ENCODE measurements at places on chromosomes 1 and 21.
A peak's percentile ranks its signal among the peaks of the same experiment; 100 is the strongest.

- no peak for DNase-seq
These were observed 4.2 kb upstream of the RIPK4 start for GRCh38 chr21:41770901-41771624.

DNA sequence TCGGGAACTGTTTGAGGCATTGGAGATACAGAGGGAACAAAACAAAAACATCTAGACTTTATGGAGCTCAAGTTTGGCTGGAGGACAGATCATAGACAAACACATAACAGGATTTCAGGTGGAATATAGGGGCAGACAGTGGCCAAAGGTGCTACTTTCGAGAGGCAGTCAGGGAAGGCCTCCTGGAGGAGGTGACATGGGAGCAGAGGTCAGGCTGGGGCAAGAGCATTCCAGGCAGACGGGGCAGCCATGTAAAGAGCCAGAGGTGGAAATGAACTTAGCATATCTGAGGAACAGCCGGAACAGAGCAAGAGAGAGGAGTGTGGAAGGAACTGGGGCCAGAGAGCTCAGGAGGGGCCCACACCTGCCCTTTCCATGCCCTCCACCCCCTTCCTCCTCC is 122.3 kb downstream of the DMRTB1 start:
- no peak for DNase-seq

DNA sequence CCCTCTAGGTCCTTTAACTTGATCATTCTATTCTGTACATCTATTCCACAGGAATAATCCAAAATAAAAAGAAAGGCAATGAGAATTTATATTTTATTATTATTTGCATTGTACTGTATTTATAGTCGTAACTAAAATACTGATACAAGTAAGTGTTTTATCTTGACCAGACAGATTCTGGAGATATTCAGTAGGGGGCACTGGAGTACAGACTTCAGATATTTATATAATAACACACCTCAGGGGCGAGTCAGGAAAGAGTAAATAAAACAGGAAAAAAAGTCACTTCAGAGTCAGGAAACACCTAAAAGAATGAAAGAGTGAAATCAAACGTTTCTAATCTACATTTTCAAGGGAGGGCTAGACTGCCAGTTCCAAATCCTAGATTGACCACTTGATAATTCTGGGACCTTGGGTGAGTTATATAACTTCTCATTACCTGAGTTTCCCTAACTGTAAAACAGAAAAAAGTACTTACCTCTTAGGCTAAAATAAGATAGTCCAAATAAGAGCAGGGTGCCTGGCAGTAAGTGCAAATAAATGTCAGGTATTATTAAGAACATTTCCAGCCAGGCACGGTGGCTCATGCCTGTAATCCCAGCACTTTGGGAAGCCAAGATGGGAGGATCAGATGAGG is 31.1 kb upstream of the MTF1 start:
- no peak for DNase-seq

GRCh38 chr1:98749152-98749756 is 87.7 kb downstream of the SNX7 start:
- DNase-seq: no peak

GRCh38 chr1:36715797-36716196 is 233.1 kb upstream of the CSF3R start:
- no peak for DNase-seq

GRCh38 chr1:22500058-22500457 is 48.4 kb downstream of the ZBTB40 start:
- DNase-seq: no peak

- no peak for DNase-seq
These were observed 10.3 kb downstream of the TINAGL1 start for GRCh38 chr1:31586376-31587327.

- DNase-seq: no peak
These were observed 7.0 kb downstream of the FOXD2 start for GRCh38 chr1:47444562-47445465.

DNA sequence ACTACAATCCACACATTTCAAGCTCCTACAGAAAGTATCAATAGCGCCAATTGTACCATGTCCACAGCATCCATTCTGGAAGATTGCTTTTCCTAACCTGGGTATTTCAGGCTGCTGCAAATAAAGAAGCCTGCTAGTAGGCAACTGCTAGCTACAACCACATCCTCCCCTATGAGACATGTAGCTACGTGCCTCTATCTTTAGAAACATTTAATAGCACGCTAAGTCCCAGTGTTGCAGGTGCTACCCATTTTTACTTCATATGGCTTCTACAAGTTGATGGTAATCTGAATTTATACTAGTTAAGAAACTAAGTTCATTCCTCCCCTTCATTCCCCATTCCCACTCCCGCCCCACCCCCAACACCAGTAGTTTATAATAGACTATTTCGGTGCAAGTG is 7.4 kb upstream of the AMPD1 start:
- no peak for DNase-seq

DNA sequence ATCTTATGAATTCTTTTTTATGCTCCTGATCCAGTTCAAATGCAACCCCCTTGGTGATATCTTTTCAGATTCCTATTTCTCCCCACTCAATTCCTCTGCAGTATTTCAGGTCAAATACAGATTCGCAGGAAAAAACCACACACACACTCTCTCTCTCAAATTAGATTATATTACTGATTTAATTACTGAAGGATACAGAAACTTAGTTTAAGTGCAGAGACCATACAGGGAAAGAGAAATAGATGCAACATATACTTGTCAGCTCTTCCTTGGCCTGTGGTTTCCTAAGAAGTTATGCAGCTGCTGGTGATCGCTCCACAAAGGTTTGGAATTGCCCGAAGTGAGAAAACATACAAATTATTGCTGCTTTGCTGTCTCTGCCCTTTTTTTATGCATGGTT is 400.9 kb downstream of the AGBL4 start:
- DNase-seq: no peak

GRCh38 chr1:46592823-46593222 is 11.2 kb downstream of the MKNK1 start:
- no peak for DNase-seq

GRCh38 chr1:61682891-61683290 is 42.0 kb downstream of the TM2D1 start:
- DNase-seq: no peak

DNA sequence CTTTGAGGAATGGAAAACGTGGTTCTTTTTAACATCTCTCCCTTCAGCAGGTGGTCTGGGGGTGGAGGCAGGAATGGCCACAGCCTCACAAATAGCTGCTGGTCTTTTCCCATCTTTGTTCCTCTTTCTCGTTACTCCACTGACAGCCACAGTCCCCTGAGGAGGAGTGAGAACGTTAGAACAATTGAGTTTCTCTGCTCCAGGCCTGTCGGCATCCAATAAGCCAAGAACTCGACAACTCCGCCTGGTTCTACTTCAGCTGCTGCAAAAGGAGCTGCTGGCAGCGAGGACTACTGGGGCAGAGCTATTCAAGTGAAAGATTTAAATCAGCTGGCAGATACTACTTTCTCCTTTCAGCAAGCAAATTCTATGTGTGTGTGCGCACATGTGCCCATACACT is 169.5 kb upstream of the GALNT2 start:
- DNase-seq: no peak

DNA sequence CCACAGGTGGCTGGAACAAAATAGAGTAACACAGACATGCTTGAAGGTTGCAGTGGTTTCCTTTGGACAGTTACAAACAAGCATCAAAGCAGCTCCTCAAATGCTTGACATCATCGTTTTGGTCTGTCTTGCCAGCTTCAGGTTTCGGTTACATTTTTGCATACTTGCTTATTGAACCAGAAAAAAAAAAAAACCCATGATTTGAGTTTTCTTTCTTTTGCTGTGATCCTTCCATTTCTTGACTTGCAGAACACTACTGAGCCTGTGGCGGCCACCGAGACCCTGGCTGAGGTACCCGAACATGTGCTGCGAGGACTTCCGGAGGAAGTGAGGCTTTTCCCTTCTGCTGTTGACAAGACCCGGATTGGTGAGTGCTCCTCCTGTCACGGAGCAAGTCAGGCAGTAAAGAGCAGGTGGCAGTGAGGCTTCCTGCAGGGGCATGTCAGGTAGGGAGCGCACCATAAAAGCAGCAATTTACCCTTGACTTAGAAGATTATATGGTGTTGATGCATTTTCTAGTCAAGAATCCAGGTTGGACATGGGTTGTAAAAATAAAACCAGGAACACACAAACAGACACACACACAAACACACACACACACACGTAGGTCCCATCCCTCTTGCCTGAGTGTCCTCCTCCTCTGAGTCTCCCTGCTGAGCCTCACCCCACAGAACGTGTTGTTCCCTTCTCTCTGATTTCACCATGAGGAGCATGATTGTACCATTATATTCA is 30.9 kb downstream of the PRDM2 start:
- DNase-seq: peak; percentile 57

DNA sequence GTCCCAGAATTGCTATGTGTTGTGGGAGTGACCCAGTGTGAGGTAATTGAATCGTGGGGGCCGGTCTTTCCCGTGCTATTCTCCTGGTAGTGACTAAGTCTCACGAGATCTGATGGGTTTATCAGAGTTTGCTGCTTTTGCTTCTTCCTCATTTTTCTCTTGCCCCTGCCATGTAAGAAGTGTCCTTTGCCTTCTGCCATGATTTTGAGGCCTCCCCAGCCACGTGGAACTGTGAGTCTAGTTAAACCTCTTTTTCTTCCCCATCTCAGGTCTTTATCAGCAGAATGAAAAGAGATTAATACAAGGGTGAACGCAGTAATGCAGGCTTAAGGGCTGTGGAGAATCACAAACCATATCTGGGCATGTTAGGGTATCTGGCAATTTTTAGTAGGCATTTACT is 624.0 kb downstream of the USP25 start:
- no peak for DNase-seq

DNA sequence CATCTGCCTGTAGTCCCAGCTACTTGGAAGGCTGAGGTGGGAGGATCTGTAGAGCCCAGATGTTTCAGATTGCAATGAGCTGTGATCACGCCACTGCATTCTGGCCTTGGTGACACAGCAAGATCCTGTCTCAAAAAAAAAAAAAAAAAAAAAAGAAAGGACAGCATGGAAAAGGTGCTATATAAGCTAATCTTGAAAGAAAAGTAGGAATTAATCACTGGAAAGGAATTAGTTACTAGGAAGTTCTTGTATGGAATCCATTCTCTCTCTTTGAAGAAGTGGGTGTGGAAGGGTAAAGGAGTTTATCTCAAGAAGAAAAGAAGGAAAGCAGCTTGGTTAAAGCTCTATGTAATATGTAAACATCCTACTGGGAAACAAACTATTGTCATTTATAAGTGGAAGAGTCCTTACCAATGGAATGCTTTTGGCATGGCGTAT is 339.2 kb downstream of the DPYD start:
- DNase-seq: no peak

DNA sequence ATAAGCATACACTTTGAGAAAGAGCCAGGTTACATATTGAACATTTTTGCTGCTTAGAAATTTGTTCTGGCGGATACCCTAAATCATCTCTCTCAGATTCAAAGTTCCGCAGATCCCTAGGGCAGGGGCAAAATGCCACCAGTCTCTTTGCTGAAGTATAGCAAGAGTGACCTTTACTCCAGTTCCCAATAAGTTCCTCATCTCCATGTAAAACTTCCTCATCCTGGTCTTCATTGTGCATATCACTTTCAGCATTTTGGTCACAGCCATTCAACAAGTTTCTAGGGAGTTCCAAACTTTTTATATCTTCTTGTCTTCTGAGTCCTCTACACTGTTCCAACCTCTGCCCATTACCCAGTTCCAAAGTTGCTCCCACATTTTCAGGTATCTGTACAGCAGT is 23.3 kb upstream of the LYPD8 start:
- DNase-seq: no peak
